ENCODE measurements at places on chromosomes 11 and 22.

GRCh38 chr11:105152021-105152512 lies 12.5 kb upstream of the CARD18 start:
- ATAC-seq = no peak

GRCh38 chr11:124582565-124582964 lies 12.8 kb downstream of the OR8A1 start:
- no peak for ATAC-seq

GRCh38 chr11:85913513-85913912 lies 58.3 kb downstream of the CCDC83 start:
- ATAC-seq = no peak

GRCh38 chr22:41380993-41381328 lies 781 bp upstream of the TEF start:
- ATAC-seq = peak; percentile 18

DNA sequence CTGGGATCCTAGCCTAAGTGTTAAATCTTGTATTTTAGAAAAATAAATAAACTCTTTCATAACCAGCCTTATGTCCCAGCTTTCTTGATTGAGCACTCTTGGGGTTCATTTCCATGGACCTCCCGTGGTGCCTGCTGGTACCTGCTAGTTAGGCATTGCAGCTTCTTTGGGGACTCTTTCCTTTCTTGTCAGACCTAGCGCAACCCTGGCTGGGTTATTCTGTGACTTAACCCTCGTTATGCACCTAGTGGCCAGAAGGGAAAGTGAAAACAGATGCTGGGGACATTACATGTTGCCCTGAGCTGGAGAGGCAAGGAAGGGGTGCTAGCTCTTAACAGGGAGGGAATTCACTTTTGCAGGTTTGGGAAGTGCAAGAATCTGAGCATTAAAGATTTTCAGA lies 46.8 kb downstream of the APIP start:
- ATAC-seq = no peak

DNA sequence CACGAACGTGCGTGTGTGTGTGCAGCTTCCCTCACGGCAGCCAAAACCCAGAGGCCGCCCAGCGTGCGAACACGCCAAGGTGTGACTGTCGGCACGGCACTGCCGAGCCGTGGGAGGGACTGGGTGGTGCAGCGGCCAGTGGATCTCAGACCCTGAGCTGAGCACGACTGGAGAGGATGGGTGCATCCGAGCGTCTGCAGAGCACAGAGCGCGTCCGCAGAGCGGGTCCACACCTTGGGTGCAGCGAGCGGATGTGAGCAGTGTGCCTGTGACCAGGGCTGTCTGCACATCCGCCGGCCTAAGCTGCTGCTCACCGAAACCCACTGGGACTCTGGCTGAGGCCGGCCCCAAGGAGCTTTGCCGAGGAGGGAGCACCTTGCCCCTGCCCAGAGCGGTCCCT lies 22.7 kb downstream of the PTDSS2 start:
- ATAC-seq = no peak

DNA sequence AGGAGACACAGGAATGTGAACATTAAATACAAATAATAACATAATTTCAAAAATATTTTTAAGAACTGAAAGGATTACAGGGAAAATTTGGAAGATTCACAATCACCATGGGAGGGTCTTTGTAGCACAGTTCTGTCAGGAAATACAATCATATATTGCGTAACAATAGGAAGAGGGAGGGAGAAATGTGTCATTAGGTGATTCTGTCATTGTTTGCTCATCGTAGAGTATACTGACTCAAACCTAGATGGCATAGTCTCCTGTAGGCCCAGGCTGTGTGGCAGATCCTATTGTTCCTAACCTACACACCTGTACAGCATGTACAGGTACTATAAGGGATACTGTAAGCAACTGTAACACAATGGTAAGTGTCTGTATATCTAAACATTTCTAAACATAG lies 330.4 kb downstream of the BRD1 start:
- peak; percentile 50 for ATAC-seq

GRCh38 chr22:46079861-46080821 lies 70.2 kb upstream of the PPARA start:
- ATAC-seq = no peak

DNA sequence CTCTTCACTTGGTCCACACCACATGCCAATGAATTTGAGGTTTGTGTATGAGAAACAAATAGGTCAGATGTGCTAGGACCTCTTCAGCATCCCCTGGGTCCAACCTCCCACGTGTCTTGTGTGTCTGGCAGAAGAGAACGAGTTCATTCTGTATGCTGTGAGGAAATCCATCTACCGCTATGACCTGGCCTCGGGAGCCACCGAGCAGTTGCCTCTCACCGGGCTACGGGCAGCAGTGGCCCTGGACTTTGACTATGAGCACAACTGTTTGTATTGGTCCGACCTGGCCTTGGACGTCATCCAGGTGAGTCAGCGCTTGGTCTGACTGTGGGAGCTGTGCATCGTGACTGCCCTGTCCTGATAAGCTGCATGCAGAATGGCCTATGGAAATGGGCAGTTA lies 101.0 kb upstream of the SORL1-AS1 start:
- no peak for ATAC-seq

GRCh38 chr11:106770489-106771085 lies 247.7 kb downstream of the GUCY1A2 start:
- no peak for ATAC-seq

DNA sequence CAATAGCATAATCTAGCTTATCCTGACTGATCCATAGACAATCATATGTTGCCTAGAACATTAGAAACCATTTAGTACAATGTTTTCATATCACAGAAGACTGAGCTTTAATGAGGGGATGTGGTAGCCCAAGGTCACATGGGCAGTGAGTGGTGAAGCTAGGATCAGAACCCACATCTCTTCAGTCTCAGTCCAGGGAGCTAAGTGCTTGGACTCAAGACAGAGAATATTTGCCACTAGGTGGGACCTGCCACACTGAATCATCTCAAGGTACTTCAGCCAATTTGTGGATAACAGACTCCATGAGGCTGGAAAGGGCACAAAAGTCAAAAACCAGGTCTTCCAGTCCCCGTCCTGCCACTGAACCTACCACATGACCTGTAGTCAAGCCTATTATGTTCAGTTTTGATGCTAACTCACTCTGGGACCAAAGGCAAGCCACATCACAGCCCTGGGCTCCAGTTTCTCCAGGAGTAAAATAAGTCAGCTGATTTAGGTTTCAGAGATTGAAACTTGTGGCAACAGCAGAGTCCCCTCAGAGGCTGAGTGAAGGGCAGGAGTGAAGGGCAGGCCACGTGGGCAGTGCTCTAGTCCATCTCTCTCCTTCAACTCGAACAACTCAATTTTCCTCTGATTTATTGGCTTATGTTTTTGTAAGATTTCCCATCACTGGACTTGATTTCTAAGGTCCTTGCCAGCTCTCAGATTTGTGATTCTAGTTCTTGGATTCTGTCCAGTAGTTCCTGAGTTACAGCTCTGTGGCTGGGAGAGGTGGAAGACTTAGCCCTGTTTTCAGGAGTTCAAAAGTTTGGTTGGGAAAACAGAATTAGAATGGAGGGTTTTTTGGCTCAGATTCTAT lies 84.6 kb upstream of the PHOX2A start:
- ATAC-seq = no peak

- no peak for ATAC-seq
These were observed 123.4 kb upstream of the ARHGAP42 start for GRCh38 chr11:100563541-100564280.

DNA sequence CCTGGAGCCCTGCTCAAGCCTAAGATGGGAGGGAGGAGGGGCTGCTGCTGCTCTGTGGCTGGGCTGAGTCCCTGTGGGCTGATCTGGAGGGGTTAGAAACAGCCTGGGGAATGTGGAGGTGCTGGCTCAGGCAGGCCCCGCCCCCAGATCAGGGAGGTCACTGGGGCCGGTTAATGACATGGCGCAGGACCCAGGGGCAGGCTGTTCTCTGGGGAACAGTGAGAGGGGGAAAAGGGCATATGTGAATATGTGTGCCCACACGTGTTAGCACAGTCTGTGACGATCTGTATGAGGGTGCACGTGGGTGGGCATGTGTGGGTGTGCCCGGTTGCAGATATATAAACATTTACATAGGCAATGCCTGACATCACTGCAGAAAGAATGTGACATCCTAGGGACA lies 143.5 kb downstream of the MIAT start:
- no peak for ATAC-seq

GRCh38 chr22:35323305-35323704 lies 23.6 kb downstream of the TOM1 start:
- ATAC-seq = no peak

DNA sequence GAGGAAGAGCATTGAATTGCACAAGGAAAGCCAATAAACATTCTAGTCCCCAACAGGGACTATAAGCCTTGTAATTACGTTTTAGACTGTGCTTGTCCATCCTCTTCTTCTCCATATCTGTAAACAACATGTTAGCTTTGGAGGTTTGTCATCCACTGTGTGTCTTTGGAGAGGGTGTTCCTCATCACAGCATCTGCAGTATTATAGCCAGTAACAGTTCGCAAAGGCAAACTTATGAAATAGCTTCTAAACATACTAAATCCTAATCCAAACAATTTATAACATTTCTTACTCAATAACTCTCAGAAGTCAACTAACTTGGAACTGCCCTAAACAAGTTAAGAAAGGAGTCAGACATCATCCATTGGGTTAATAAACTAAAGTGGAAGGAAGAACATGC lies 10.3 kb upstream of the BDNF start:
- ATAC-seq = no peak

DNA sequence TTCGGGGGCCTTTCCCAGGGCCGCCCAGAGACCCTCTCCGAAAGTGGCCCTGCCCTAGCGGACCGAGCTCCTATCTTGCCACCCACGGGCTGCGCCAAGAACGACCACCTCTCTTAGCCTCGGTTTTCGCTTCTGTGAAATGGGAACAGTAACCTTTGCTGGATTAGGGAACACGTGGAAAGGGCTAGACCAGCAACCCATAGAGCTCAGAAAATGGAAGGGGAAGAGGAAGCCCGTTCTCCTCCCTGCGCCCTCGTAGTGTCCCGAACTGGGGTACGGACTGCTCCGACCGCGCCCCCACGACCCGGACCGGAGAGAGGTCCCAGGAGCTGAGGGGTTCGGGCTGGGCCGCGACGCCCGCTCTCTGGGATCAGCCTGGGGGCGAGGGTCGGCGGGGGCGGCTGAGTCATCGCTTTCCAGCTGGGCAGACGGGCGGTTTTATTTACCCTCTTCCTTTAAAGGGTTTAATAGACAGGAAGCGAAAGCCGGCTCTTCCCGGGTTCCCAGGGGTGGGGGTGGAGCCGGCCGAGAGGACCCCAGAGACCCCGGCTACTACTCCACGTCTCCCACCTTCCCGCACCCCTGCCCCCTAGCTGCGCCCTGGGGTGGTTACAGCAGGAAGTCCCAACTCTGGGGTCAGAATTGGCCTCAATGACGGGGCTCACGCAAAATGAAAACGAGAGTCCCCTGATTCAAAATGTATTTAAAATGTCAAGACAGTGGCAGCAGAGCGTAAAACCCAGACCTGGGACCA lies 907 bp upstream of the PHLDA2 start:
- ATAC-seq = peak; percentile 28

- no peak for ATAC-seq
These were observed 280.3 kb downstream of the RAB38 start for GRCh38 chr11:87894961-87895360.
